Stimulated activated effector memory CD8-positive, alpha-beta T cell treated with anti-CD3 and anti-CD28 coated beads, Interleukin-12 subunit alpha, Interleukin-12 subunit beta, amount 100 ng/mL, for 72 hours (primary cell): ENCODE measurements at places on chromosomes 11 and 22.

DNA sequence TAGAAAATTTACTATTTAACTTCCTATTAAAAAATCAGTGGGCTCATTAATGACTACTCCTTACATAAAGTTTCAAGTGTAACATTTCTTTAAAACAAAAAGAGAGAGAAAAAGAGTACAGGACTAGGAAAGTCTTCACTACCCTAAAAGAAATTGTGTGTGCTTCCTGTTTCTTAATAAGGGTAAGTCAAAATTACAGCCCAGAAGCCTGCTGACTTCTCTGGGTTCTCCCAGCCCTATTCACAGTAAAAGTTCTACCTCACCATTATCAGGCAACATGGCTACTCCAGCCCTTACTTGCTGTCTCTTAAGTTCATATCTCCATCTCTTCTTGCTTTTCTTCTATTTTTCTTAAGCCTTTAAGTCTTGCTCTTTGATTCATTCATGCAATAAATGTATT lies 20.3 kb upstream of the ZC3H12C start:
- no peak for DNase-seq

- no peak for DNase-seq
Measured at GRCh38 chr11:8910649-8911026, 351 bp upstream of the AKIP1 start.

GRCh38 chr11:3823303-3823702 lies 14.9 kb downstream of the PGAP2 start:
- DNase-seq = no peak

DNA sequence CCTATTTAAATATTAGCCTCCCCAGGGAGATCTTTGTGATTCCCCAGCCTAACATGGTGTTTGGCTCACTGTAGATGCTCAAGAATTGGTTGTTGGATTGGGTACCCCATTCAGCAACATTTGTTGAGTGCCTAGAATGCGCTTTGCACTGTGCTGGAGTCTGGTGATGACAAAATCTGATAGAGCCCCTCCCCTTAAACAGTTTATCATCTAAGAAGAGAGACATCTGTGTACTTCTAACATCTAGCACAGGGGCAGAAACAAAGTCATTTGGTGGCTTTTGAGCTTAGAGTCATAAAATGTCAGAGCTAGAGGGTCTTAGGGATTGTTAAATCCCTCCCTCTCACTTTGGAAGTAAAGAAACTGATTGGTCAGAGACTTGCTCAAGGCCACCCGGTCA lies 73.0 kb downstream of the UBASH3B start:
- DNase-seq = no peak
